Lung microvascular endothelial cell (primary cell): ENCODE measurements at places on chromosomes 1 and 21.

- DNase-seq: peak; percentile 71
These were observed 47.2 kb upstream of the IFFO2 start for GRCh38 chr1:19003371-19004290.

DNA sequence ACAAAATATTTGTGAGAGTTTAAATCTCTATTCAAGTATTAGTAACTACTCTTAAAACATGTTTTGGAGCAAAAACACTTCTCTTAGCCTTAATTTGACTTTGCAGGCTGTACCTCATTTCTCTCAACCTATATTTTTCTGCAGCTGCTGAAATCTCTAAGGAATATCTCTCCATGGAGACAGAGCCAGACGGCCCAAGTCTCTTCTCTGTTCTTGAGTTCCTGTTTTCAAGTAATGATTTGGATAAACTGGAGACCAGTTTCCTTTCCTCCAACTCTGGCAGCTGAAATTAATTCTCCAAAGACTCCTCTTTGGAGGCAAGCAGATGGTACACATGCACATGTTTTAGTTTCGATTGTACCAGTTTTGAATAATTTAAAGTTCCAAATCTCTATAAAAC is 659.7 kb upstream of the NEGR1 start:
- DNase-seq: no peak

GRCh38 chr1:25083481-25084345 is 148.6 kb downstream of the SYF2 start:
- no peak for DNase-seq

DNA sequence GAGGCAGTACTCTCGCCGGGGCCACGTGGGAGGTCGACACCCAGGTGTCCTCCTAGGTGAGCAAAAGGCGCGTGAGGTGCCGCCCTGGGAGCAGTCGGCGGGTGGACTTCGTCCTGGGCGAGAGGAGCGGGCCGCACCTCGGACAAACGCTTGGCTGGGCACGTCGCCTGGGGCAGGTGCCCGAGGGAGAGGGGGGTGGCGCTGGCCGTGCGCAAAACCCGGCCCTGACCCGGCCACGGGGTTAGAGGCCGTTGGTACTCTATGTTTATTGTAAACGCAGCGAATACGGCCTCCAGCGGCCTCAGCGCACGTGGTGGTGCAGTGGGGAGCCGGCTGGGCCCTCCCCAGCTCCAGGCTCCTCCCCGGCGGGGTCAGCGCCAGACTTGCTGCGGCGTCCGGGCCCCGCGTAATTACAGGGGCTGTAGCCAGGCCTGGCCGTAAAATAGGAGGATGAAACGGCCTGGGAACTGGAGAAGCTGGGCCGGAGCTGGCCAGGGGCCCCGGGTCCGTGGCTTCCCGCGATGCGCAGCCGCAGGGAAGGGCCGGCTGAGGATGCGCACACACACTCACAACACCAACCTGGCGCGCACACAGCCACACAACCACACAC is 1.6 kb upstream of the EFNA1 start:
- DNase-seq: peak; percentile 29

GRCh38 chr1:2046174-2046917 is 3.9 kb upstream of the PRKCZ start:
- peak; percentile 67 for DNase-seq

- peak; percentile 70 for DNase-seq
These were observed 3.5 kb downstream of the SLC66A1 start for GRCh38 chr1:19315378-19316198.

GRCh38 chr21:42216726-42217572 is 2.0 kb upstream of the ABCG1 start:
- no peak for DNase-seq

DNA sequence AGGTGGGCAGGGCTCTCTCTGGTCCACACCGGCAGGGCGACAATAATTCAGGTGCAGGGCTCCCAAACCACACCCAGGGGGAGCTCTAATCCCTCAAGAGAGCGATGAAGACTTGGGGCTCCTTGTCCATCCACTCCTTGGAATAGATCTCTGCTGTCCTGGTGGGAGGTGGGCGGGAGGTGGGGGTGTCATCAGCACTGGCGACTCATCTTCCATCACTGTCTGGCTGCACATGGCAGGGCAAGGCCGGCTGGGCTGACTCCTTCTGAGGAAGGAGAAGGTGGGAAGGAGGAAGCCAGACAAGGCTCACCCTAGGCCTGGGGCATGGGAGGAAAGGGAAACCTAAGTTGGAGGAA is 29.3 kb downstream of the TNNT2 start:
- peak; percentile 35 for DNase-seq

- DNase-seq: peak; percentile 46
These were observed 14.3 kb downstream of the EGLN1 start for GRCh38 chr1:231407547-231408396.

DNA sequence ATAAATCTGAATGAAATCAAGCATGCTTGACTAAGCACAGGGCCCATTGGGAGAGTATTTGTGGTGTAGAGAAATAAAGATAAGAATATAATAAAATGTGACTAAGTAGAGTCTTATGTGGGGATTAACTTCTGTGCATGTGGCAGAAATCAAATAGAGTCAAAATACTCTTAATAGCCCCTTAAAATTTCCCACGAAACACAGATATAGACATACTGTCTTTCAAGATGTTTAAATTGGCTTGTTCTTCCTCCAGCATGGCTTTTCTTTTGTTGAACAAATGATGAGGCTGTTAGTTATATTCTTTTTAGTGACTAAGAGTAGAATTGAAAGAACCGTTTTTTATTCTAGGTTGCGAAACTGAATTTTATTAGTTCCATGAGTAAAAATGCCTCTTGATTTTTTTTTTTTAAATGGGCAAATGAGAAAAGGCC is 112.3 kb downstream of the RPS6KC1 start:
- no peak for DNase-seq

DNA sequence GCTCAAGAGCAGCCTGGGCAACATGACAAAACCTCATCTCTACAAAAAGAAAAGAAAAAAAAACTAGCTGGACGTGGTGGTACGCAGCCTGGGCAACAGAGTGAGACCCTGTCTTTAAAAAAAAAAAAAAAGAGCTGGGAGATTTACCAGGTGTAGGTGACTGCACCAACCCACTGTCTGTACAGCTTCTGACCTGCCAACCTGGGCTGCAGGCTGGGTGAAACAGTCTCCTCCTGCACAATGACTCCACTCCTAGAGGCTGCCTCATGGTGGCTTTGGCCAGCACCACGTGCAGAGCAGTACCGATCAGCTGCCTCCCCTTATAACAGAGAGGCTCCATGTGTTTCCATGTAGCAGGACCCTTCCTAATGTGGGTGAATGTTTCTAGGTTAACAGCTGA is 3.7 kb downstream of the MRTO4 start:
- DNase-seq: no peak

GRCh38 chr1:1082776-1083415 is 8.8 kb upstream of the RNF223 start:
- DNase-seq: no peak

- DNase-seq: no peak
These were observed 1.0 kb downstream of the ZNF687 start for GRCh38 chr1:151282883-151283725.

DNA sequence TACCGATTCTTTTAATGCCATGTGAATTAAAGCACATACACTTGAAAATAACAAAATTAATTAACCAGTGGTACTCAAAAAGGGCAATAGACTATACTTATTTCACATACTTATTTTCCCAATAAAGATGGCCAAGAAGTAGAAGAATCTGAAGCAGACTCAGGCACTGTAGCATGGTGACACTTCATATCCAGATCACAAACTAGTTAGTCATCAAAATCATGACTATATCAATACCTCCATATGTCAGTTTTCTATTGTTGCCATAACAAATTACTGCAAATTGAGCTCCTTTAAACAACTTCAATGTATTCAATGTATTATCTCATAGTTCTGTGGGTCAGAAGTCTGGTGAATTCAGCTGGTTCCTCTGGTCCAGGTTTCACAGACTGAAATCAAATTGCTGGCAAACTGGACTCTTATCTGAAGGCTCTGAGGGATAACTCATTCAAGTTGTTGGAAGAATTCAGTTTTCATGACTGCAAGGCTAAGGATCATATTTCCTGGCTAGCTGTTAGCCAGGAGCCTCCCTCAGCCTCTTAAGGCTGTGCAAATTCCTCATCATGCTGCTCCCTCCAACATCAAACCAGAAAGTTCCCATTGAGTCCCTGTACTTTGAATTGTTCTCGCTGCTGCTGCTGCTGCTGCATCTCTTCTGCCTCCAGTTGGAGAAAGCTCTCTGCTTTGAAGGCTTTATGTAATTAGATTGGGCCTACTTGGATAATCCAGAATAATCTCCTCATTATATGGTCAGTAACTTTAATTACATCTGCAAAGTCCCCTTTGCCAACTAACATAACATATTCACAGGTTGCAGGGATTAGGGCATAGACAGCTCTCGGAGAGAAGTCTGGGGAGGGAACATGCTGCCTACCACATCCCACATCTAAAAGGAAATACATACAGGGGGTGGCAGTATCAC is 91.5 kb downstream of the MRPL39 start:
- DNase-seq: no peak

DNA sequence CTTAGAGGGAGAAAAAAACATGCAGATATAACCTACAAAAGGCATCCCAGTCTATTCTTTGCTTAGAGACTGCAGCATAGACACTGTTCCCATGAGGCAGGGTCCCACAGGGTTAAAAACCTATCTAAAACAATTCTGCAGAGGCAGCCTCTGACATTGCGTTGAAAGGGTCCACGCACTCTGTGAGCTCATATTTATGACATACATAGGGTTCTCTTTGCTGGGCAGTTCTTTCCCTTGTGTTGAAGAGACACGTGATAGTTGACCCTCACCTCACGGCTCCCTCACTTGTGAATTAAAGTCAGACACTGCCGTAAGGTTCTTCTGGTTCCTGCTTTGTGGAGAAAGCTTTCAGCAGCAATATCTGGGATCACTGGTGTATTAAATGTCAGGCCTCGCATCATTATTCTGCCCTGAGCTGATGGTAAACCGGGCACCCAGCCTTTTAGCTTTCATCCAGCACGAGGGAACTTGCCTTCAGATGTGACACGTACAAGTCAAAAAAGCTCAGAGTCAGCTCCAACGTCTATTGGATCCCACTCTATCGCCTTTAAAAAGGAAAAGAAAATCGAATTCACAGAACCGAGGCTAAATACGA is 52.8 kb upstream of the HNRNPU start:
- no peak for DNase-seq

DNA sequence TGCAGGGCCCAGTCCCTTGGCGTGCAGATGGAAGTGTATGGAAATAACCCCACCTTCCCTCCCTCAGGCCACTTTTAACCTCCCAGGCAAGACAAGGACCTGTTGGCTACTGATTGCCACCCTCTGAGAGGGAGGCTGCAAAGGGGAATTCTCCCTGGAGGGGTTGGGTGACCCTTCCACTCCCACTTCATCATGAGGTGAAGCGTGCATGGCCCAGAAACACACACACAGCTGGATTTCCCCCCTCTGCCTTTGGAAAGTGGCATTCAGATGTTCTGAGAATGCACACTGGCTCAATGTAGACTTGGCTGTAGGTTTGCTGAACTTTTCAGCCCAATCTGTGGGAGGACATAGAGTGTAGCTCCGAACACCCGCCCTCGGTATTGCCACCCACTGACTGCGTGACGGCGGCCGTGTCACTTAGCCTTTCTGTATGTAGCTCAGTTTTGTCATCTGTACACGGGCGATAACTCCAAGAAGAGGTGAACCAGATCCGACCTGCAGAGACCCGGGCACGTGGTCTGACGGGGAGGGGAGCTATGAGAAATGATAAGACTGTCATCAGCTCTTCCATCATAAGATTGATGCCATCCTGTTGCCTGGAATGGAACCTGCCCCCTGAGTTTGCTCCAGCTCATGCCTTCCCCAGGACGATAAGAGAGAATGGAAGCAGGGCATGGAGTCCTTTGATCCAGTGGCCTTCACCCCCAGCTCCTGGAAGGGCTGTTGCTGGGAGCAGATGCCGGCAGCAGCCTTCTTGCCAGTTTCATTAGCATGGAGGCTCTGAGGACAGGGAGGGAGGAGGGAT is 19.3 kb downstream of the MIIP start:
- no peak for DNase-seq

GRCh38 chr1:42140191-42140590 is 13.0 kb upstream of the GUCA2B start:
- DNase-seq: no peak

DNA sequence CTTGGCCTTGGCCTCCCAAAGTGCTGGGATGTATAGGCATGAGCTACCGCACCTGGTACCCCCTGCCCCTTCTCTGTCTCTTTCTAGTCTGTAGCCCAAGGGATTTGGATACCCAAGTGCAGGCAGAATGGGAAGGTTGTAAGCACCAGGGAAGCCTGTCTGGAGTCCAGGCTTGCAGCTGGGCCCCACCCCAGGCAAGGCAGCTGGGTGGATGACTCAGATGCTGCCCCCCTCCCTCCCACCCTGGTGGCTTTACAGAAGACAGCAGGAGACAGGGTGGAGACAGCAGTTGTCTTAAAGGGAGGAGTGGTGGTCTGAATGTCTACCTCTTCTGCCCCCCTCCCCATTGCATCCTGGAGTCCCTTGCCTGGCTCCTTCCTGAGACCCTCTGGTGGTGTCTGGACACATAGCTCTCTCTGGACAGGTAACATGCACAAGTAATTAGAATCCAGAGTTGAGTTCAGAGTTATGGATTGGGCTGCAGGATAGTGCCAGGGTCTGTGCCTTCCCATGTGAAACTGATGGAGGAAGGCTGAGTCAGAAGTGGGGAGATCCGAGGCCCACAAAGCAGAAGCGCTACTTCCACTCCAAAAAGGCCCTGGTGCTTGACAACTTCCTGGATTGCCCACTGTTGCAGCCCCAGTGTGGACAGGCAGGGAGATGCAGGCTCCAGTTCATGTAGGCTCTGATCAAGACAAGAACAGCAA is 5.1 kb downstream of the LMNA start:
- DNase-seq: no peak

DNA sequence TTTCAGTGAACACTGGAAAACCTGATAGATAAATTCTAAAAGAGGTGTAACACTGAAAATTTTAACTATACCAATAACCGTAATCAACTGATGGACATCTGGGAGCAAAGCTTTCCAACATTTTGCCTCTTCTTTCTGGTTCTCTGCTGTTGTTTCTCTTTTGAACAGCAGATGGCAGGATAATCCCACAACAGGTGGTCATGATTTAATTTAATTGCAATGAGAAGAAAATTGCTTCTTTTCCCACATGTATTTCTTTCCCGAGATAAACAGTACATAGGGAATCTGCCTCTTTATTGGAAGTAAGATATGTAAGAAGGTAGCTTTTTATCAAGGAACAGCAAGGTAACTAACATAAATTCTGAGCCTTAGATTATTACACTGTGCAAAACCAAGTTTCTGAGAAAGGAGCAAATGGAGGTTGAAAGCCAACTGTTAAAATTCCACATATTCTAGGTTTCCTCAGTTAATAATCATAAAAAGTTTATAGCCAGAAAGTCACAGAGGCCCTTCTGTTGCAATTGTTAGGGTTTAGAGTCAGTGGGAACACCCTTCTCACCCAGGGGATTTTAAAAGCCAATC is 72.9 kb downstream of the RPS6KA1 start:
- peak; percentile 64 for DNase-seq
